ENCODE measurements at places on chromosomes 6 and 20.

DNA sequence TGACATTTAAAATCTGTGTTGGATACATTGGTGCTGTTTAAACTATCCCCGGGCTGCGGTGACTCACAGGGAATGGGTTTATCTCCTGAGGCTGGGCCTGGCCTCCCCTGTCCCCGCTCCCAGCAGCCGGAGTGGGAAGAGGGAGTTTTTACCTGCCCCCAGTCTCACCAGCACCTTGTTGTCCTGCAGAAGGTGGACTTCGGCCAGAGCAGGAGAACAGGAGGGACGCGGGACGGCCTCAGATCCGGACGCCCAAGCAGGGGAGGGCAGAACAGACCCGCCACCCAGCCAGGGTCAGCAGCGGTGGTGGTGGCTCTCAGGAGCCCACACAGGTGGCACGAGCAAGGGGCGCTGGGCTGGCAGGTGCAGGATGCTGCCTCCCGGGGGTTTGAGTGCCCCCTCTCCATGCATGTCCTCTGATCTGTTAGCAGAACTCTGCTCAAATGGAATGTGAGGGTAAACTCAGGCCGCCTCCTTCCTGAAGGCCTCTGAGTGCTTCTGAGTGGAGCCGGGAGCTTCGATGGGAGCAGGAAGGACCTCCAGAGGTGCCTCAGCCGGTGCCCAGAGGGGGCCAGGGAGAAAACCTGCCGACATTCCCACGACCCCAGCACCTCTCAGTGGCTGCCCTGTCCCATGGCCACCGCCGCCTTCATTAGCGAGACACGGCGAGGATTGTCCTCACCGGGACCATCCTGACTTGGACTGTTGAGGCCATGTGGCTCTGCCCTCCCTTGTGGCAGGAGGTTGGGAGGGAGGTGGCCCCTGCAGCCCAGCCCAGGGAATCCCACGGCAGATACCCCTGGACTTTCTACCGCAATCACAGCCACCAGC is 43.4 kb upstream of the MRGBP start:
- no peak for DNase-seq

DNA sequence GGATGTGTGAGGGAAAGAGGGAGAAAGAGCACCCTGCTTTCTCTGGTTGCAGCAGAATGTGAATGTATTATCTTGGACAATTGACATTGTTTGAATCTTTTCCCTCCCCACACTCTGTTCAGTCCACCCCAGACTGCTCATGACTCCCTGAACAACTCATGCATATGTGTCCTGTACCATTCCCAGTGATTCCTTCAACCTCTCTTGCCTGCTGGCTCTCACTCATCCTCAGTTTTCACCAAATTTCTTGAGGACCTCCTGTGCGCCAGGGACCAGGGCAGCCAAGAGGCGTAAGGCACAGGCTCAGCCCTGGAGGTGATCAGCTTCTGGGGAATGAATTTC is 5.4 kb downstream of the NOX3 start:
- no peak for DNase-seq

- no peak for DNase-seq
Observed at GRCh38 chr6:61192610-61193009, 1093.4 kb downstream of the KHDRBS2 start.

DNA sequence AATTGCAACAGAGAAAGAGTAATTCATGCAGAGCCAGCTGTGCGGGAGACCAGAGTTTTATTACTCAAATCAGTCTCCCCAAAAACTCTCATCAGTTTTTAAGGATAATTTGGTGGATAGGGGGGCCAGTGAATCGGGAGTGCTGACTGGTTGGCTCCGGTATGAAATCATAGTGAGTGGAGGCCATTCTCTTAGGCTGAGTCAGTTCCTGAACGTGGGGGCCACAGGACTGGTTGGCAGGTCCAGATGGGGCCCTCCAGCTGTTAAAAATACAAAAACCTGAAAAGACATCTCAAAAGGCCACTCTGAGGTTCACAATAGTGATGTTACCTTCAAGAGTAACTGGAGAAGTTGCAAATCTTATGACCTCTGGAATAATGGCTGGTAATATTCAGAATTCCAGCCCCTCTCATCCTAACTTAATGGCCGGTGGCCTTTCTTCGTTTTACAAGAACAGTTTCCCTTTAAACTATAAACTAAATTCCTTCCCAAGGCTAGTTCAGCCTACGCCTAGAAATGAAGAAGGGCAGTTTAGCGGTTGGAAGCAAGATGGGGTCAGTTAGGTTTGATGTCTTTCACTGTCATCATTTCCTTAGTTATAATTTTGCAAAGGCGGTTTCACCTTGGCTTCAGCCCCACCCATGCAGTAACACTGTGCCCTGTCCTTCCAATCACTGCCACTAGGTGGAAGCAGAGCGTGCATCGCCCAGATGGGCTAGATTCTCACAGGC is 6.8 kb upstream of the MICA start:
- peak; percentile 89 for DNase-seq

DNA sequence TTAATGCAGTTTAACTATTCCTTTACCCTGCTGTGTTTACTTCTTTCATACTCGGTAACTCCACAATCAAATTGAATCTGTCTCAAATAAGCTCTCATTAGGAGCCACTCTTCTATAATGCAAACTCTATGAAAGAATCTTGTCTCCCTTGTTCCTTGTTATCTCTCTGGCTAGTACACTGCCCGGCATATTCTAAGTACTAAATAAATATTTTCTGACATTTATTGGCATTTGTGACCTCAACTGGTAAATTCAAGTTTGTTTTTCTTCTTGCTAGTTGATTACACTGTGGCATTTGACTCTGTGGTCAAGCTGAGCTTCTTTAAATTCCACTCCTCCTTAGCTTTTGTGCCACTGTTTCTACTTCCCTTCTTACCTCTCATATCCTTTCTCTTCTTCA is 237.6 kb upstream of the KHDRBS2 start:
- no peak for DNase-seq

- no peak for DNase-seq
Observed at GRCh38 chr6:38272222-38272621, 367.5 kb downstream of the BTBD9 start.

GRCh38 chr20:17633850-17634500 is 48.1 kb downstream of the RRBP1 start:
- DNase-seq, result no peak

GRCh38 chr20:36493801-36494114 is 47.6 kb upstream of the MYL9 start:
- DNase-seq, result no peak

GRCh38 chr6:70351461-70351860 is 48.6 kb upstream of the COL9A1 start:
- DNase-seq, result no peak

GRCh38 chr20:56572172-56572571 is 39.1 kb downstream of the FAM209B start:
- no peak for DNase-seq

- peak; percentile 4 for DNase-seq
Observed at GRCh38 chr6:131182991-131183425, 47.7 kb downstream of the AKAP7 start.

DNA sequence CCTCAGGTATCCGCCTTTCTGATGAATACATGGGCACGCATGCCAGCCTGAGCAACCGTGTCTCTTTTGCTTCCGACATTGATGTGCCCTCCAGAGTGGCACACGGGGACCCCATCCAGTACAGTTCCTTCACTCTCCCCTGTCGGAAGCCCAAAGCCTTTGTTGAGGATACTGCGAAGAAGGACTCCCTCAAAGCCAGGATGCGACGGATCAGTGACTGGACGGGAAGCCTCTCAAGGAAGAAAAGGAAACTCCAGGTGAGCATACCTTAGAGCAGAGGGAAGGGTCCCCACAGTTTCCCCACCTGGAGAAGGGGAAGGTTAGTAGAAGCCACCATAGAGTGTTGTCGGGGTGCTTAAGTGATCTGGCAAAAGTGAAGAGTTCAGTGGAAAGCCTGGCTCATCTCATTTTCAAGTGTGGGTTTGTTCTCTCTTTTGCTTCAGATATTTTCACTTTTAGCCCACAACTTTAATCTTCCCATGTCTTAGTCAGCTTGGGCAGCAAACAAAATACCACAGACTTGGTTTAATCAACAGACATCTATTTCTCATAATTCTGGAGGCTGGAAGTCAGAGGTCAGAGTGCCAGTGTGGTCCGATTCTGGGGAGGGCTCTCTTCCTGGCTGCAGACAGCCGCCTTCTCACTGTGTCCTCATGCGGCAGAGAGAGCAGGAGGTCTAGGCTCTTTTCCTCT is 133.5 kb upstream of the CLDN20 start:
- DNase-seq, result peak; percentile 26

- DNase-seq, result no peak
Observed at GRCh38 chr6:140897349-140897748, 1235.4 kb upstream of the GJE1 start.

DNA sequence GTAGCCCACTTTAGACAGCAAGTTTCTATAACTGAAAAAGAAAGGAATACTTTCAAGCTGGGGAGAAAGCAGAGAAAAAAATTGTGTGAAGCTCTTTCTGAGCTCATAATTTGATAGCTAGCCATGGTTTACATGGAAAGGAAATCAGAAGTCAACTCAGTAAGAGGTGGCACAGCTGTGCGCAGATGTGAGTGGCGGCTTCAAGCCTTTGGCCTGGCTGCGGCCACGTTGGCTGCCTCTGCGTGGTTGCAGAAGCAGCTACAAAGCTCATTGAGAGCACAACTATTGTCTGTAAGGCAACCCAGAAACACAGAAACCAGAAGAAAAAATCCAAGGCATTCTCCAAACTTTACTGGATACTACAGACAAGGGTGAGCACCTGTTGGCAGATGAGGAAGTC is 136.9 kb downstream of the SASH1 start:
- DNase-seq, result no peak

GRCh38 chr6:41450581-41450980 is 95.6 kb upstream of the FOXP4 start:
- no peak for DNase-seq

GRCh38 chr6:99219788-99220187 is 129.7 kb downstream of the FAXC start:
- DNase-seq, result no peak

DNA sequence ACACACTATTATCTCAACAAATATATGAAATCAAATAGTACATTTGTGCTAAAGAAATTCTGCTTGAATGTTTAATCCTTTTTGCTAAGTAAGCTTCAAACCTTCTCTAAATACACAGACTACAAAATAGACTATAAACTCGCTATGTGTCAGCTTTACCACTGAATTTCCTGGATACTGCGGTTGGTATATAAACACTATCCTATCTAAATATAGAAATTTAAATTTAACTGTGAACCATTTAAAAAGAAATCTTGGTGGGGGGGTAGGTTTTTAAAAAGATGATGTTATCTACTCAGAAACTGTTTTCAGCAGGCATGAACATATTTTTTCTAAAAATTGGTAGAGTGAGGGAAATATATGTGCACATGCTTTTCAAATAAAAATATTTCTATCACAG is 306.5 kb upstream of the RUNX2 start:
- DNase-seq, result no peak

GRCh38 chr20:11451793-11452291 is 465.9 kb upstream of the BTBD3 start:
- no peak for DNase-seq

GRCh38 chr6:4775494-4776130 is 592 bp upstream of the CDYL start:
- DNase-seq, result peak; percentile 71

DNA sequence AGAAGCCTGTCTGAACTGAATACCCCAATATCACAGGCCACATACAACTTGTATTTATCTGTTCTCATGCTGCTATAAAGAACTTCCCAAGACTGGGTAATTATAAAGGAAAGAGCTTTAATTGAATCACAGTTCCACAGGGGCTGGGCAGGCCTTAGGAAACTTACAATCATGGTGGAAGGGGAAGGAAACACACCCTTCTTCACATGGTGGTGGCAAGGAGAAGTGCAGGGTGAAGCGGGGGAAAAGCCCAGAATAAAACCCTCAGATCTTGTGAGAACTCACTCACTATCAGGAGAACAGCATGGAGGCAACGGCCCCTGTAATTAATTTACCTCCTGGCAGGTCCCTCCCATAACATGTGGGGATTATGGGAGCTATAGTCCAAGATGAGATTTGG is 50.3 kb upstream of the FNDC1 start:
- no peak for DNase-seq

GRCh38 chr20:13111249-13111911 is 102.6 kb downstream of the SPTLC3 start:
- no peak for DNase-seq

DNA sequence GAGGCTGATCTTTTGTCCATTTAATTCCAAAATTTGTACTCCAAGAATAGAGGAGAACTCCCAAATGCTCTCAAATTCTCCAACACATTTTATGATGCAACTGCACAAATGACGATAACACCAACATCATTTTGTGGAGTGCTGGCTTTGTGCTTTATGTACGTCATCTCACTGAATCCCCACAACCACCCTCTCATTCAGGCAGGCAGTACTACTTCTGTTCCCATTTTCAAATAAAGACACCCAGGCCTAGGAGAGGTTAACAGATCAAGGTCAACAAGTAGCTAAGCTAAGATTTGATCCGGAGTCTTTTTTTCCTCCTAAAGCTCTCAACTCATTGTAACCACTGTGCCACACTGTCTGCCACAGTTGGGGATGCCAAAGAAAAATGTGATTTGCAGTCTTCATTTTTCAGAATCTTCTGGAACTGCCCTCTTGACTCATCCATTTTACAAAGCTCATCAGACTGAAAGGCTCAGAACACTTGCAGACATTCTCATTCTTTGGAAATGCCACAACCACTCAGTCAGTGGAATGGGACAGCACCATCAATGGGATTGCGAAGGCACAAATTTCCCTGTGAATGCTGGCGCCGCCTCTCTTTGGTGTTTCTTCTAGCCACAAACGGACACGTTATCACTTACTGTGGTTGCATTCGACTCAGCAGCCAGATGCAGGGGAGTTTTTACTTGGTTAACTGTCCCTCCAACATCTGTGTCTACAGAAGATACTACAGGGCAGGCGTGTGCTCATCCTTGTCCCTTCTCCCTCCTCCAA is 184.4 kb downstream of the GJA10 start:
- peak; percentile 73 for DNase-seq

DNA sequence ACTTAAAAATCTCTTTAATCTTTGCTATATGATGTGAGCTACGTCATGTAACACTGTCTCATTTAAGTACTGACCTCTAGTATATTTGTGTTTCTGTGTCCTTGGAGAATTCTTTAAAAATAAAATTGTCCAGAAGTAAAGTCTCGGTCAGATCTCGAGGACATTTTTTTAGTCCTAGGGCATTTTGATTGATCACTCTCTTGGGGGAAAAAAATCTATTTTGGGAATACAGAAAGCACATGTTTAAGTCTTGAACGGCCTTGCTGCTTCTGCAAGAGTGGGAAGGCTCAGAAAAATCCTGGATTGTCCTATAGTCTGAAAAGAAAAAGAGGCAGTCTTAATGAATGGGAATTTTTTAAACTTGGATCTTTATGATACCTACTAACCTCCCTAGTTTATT is 234.3 kb downstream of the UTRN start:
- DNase-seq, result no peak
